Fibroblast of villous mesenchyme (primary cell): ENCODE measurements at places on chromosomes 1 and 21.

- no peak for DNase-seq
Measured at GRCh38 chr21:37627074-37627473, 260.5 kb downstream of the DYRK1A start.

GRCh38 chr1:169348383-169349036, 19.1 kb downstream of the NME7 start:
- DNase-seq: peak; percentile 67

DNA sequence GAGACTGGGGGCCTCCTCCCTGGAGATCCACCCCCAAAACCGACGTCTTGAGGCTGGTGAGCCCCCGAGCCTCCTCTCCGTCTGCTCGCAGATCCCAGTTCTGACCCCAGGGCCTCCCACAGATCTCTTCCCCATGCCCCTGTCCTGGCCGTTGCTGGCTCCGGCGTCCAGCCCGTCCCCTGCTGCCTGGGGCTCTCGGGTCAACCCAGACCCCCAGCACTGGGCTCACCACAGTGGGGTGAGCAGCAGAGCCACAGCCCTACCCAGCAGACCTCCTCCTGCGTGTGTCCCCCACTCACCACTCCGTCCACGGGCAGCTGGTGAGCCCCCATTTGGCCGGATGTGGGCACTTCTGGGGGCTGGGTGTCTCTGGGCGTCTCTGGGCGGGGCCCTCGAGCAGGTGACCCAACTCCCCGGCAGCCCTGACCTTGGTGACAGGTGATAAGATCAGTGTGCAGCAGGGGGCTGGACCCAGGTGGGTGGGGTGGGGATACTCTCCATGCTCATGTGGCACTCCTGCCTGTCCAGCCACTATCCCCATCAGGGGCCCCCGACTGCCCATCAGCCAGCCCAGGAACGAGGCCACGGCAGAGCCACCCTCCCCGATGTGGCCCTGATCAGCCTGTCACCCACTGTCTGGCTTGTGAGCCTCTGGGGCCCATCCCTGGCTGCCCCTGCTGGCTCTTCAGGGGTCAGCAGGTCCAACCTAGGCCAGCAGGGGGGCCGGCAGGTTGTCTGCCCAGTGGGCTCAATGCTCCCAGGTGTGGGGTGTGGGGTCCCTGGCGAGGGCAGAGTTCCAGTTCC, 709 bp downstream of the TNFRSF14 start:
- DNase-seq: no peak

DNA sequence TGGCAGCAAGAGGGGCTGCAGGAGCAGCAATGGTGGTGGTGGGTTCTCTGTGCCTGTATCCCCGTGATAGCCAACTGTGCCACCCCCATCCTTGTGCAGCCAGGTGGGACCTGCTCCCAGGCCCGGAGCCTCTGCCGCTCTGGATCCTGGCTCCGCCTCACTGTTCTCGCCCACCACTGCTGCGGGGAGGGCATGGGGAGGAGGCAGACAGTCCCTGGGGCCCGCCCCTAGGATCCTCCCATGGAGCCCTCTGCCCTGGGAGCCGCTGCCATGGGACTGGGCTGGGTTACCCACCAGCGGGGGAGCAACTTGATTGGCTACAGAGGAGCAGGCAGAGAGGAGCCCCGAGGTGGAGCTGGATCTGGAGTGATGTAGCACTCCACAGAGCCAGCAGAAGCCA, 31.6 kb downstream of the CD1D start:
- no peak for DNase-seq

DNA sequence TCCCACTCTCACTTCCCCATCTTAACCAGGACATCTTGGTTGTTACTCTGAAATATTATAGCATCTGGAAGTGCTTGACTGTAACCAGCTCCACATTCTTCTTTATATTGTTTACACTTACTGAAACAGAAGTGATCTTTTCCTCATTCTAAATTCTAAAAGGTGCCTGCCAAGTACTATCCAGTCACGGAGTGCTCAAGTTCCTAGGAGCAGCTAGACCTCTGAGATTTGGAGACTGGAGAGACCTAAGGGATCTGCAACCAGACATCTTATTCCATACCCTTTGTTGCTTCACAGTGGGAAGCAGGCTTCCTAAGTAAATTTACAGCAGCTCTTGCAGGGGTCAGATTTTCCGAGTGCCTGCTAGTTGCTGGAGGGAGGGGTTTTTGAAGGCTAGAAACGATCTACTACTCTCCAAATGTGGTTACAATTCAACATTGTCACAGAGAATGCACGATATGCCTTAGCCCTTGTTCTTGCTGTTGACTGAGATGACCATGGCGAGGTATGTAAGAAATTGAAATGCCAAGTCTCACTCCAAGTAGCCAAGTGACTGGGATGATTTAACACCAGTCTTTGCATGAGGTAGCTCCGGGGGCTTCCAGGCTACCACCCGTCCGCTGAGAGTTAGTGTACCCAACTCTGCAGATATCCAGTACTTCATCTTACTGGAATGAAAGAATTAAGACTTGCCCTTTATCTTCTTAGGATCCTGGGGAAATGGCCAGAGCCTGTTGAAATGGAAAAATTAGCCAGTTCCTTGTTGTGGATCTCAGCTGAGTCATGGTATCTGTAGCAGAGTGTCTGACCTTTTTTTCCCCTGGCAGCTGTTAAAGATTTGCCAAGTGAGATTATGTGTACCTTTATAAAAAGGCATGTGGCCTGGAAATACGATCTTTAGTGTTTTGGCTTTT, 150.8 kb downstream of the MAST2 start:
- peak; percentile 98 for DNase-seq

DNA sequence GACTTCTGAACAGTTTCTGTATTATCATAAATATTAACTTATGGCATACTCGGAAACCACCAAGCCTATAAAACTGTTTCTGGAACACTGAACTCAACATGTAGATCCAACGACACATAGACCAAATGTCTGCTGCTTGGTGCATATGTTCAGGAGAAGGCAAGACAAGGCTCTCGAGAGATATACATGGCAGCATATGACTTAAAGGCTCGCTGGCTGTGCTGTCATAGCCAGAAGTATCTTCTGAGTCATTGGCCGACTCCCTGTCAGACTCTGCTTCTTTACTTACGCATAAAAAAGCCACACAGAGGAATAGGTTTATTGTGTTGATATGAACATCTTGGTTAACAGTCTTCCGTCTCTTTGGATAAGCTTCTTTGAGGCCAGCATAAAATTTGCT, 60.6 kb downstream of the LYST start:
- DNase-seq: peak; percentile 73

- peak; percentile 65 for DNase-seq
Measured at GRCh38 chr1:179930867-179931266, 23.7 kb upstream of the CEP350 start.

GRCh38 chr1:71930511-71930910, 351.8 kb downstream of the NEGR1 start:
- peak; percentile 62 for DNase-seq

GRCh38 chr1:196977278-196977677, at the start of gene CFHR5:
Gene CFHR5, plus strand, starts transcription at chr1:196977556. Its CDS starts 109 bp downstream, at chr1:196977665.
- no peak for DNase-seq

DNA sequence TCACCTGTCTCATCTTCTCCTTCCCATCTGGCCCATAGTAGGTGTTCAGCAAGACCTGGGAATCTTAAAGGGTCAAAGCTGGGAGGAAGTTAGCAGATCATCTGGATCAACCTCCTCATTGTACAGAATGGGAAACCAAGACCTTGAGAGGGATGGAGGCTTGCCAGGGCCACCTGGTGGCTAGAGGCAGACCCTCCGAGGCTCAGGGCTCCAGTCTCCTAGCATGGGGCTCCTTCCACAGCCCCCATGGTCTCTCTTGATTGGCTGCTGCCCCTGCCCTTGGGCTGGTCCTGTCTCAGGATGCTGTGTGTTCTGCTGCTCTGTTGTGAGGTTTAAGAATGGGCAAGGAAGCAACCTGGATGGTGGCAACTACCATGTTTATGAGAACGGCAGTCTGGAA, 68.7 kb upstream of the CNTN2 start:
- no peak for DNase-seq

DNA sequence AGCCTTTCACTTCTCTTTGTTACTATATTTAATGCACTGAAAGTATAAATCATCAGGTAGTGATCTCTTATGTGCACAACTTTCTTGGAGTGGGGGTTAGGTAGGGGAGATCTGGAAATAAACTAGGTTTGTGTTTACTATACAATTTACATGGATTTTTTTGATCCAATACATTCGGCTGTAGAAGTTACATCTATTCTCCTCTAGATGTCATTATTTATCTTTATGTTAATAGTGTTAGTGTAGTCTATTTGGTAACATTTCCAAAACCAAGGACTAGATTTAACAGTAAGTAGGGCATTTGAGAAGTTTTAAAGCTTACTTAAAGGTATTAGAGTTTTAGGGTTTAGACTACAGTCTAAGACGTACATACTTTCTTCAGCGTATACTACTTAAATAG, 5.4 kb downstream of the VPS45 start:
- peak; percentile 38 for DNase-seq

DNA sequence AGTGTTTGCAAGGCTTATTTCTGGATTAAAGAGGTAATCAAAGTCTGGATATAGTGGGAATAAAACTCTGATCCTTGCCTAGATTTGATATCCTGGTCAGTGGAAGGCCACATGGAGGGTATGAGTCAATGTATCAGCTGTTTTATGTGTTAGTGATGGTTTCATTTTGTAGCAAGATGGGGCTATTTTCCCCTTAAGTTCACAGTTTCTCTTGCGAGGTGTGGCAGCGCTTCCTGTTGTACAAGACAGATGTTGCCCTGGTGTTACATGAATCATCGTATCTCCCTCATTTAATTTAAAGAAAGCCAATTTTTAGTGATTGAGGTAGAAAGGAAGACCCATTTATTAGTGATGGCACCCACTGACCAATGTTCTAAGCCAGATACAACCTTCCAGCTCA, 220.2 kb downstream of the DUSP10 start:
- no peak for DNase-seq

GRCh38 chr1:232579958-232580941, 49.7 kb downstream of the SIPA1L2 start:
- DNase-seq: no peak

- DNase-seq: peak; percentile 36
Measured at GRCh38 chr1:1441002-1441888, 5.8 kb downstream of the VWA1 start.

DNA sequence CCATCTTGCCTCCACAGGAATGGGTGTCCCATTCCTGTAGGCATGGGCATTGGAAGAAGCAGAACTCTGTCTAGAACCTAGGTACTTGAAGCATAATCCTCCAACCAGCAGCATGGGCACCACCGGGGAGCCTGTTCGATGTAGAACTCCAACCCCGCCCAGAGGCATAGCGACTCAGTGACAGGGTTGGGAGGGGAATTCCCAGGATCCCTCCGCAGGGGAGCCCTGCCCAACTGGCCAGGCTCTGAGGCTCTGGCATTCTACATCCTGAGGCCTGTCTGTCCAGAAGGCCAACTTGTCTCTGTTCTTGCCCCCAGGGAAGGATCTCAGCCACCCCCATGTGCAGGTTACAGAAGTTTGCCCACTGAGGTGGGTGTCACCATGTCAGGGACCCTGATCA, 38.2 kb downstream of the CACNA1S start:
- DNase-seq: no peak

DNA sequence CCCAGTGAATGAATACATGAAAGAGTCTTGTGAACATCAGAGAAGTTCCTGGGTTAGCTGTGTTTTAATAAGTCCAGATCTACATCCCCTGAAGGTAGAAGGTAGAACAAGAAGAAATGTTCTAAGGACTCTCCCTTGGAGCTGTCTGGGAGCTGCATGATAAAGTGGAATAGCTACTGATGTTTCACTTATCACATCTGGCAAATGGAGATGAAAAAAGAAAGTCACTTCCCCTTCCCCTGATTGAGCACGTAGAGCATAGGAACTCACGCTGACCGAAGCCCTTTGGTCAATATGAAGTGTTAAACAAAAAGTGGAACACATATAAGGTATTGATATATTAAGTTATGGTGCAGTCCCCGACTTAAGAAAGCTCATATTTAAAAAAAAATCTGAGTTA, 53.2 kb upstream of the PARP1 start:
- no peak for DNase-seq

DNA sequence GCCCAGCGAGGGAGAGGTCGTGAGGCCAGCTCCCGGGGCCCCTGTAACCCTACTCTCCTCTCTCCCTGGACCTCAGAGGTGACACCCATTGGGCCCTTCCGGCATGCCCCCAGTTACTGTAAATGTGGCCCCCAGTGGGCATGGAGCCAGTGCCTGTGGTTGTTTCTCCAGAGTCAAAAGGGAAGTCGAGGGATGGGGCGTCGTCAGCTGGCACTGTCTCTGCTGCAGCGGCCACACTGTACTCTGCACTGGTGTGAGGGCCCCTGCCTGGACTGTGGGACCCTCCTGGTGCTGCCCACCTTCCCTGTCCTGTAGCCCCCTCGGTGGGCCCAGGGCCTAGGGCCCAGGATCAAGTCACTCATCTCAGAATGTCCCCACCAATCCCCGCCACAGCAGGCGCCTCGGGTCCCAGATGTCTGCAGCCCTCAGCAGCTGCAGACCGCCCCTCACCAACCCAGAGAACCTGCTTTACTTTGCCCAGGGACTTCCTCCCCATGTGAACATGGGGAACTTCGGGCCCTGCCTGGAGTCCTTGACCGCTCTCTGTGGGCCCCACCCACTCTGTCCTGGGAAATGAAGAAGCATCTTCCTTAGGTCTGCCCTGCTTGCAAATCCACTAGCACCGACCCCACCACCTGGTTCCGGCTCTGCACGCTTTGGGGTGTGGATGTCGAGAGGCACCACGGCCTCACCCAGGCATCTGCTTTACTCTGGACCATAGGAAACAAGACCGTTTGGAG, 23.7 kb upstream of the TNFRSF1B start:
- no peak for DNase-seq

- DNase-seq: peak; percentile 64
Measured at GRCh38 chr1:156804572-156805243, 11.9 kb downstream of the SH2D2A start.

DNA sequence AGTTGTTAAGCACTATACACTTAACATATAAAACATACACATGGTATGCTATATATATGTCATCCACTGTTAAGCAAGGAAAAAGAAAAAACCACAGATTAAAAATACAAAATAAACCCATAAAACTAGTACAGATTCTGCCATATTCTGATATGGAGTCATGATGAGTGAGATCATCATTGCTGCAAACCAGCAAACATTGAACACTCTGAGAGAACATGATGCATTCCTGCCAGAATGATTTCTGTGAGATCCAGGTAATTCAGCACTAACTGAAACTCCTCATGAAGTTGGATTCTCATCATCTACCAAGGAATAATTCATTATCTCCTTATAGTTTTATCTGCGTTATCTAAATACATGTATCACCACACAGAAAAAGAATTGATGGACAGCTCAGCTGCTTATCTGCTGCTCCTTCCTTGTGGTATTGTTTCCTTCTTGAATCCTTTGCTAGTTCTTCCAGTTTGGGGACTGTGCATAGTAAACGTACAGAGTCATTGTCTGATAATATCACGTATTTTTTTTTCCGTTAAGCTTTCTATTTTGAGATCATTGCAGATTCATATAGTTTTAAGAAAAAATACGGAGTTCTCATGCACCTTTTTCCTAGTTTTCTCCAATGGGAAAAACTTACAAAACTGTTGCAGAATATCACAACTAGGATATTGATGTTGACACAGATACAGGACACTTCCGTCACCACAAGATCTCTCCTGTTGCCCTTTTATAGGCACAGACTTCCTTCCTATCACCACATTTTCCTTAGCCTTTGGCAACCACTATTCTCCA, 9.3 kb downstream of the RAB4A start:
- no peak for DNase-seq

GRCh38 chr1:220153147-220153546, 59.2 kb downstream of the IARS2 start:
- no peak for DNase-seq

GRCh38 chr1:159141584-159142390, 29.6 kb upstream of the CADM3 start:
- DNase-seq: peak; percentile 5

- no peak for DNase-seq
Measured at GRCh38 chr1:162930532-162930931, 69.6 kb upstream of the CCDC190 start.
